H7 (cell line): ENCODE measurements at places on chromosomes 5 and 9. TPM values are rescaled to one million over a fixed set of nuclear protein-coding genes. Genes with fewer than 3 reads are reported as not detected.
A peak's percentile ranks its signal among the peaks of the same experiment; 100 is the strongest.

DNA sequence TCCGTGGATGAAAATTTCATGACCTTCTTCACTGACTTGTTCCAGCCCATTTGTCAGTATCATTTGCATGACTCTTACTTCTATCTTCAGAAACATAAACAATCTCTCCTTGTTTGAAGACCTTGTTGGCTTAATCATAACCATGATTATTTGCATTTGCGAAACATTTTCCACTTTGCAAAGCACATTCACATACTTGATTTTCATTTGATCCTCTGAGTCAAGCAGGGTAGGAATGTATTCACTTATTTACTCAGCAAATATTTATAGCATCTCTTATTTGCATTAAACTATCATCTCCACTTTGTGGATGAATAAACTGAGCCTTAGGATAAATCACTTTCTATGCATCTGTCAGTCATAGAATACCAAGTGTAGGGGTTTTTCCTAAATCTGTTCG lies 343.0 kb upstream of the SGCD start:
- DNase-seq = no peak

DNA sequence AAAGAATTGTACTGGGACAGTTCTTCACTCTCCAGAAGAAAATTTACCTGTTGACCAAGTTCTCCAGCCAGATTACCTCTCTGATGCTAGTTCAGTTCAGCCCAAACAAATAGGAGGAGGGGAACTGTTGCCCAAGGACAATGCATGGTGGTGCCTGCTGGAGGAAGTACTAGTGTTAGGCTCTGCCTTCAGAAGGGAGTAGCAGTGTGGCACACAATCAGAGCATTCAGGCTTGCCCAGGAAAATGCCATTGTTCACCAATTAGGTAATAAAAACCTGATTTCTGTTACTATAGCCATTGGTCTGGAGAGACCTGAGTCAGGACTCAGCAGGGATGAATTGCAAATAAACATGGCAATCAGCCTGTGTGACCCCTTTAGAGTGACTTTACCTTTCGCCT lies 720.8 kb upstream of the ZNF608 start:
- no peak for DNase-seq

CCDC192 gene
- 0.24 and 1.1 TPM in 2 replicates for total RNA-seq

- DNase-seq = no peak
These were observed 164.6 kb upstream of the PPP1R2B start for GRCh38 chr5:156685481-156685880.

DNA sequence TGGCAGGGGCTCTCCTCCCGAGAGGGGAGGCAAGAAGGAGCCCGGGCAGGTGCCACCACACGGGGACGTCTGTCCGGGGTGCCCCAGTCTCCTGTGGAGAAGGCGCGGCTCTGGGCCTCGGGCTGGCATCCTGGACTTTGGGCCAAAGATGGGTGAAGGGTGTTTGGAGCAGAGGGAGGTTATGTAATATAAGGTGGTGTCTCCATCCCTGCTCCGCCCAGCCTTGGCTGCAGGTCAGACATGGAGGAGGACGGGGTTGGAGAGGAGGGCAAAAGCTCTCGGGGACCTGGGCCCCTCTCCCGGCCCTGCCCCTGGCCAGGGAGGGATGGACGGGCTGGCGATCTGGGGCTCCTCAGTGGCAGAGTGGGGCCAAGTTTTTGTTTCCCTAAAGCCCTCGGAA lies 1.2 kb upstream of the SOHLH1 start:
- no peak for DNase-seq

DNA sequence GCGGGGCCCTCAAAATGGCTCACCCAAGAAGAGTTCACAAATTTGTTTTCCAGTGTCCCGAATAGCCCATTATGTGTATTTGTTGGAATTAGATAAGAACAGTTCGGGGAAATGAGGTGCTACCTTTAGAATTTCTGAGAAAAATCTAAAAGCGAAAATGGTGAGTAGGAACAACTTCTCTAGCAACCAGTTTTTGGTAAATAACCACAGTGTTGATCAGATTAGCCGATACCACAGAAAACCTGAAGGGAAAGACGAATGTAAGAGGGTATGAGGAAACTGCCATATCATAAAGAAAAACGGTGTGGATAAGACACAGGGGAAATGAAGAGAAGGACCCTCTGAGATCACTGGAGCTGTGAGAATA lies 31.0 kb downstream of the ADAM19 start:
- no peak for DNase-seq

DNA sequence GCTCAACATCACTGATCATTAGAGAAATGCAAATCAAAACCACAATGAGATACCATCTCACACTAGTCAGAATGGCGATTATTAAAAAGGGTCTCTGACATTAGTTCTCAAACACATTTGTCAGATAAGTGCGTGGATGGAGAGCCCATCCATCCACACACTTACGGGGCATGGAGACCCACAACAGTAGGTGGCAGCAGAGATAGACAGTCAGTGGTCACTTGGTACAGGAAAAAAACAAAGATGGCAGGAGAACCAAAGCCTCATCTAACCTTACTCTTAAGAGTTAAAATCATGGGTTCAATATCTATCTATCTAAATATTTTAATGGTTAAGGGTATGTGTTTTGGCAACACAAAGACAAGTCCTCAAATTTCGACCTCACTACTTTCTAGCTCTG lies 1378.7 kb upstream of the C9orf72 start:
- no peak for DNase-seq

PCDHA9 gene
- total RNA-seq = 0.03 TPM in 1 of 2 replicates, not detected in the other

GRCh38 chr9:136567651-136568287 lies 21.9 kb upstream of the NOTCH1 start:
- DNase-seq = peak; percentile 88

GRCh38 chr5:38534156-38534453 lies 22.3 kb downstream of the LIFR start:
- no peak for DNase-seq

- no peak for DNase-seq
These were observed 6.7 kb upstream of the FYB1 start for GRCh38 chr5:39226100-39226451.

CFAP157 gene
- not detected in 2 replicates for total RNA-seq

- no peak for DNase-seq
These were observed 40.1 kb downstream of the GRIA1 start for GRCh38 chr5:153530357-153531143.

QRFP gene
- total RNA-seq = not detected in 2 replicates

FLT4 gene
- total RNA-seq = 7.2 and 13.8 TPM in 2 replicates

- no peak for DNase-seq
These were observed 14.5 kb upstream of the OTULIN start for GRCh38 chr5:14650052-14650451.

GRCh38 chr5:90479611-90480385 lies 5.1 kb downstream of the POLR3G start:
- DNase-seq = no peak

- no peak for DNase-seq
These were observed 103.8 kb upstream of the SLC1A3 start for GRCh38 chr5:36502608-36503007.

SLC6A18 gene
- not detected in 2 replicates for total RNA-seq

DNA sequence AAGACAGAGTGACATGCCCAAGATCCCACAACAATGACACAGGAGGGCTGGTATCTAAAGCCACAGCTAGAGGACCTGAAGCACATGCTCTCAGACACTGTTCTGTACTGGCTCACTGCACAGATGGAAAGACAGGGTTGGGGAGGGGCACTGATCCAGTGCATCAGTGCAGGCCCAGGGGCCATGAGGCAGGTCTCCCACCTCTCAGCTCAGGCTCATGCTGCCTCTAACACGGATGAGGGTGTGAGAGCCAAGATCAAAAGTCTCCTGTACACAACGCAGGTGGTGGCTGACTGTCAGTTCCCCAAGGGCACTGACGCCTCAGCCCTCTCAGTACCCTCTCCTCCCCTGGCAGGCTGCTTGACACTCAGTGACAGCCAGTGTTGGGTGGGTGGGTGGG lies 10.9 kb downstream of the RAPGEF1 start:
- DNase-seq = no peak

DNA sequence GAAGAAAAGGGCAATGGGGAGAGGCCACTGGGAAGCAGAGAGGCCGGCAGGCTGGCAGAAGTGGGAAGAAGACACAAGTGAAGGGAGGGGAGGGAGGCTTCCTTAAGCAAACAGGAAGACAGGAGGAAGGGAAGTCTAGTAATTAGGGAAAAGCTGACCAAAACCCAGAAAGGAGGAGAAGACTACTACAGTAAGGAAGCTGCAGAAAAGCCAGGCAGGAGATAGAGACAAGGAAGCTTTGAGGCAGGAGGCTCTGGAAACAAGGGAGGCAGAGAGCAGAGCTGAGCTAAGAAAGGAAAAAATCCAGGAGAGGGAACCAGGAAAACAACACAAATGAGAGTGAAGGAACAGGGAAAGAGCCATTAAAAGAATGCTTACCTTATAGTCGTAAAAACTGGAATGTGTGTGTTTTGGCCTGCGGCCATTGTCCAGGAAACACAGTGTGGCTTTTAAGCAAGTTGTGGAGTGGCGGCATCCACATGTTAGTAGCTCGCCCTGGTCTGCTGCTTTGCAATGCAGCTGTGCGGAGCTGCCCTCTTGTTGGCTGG lies 317.1 kb upstream of the CLINT1 start:
- no peak for DNase-seq

- no peak for DNase-seq
These were observed 668 bp downstream of the RANBP3L start for GRCh38 chr5:36300927-36301540.

DNA sequence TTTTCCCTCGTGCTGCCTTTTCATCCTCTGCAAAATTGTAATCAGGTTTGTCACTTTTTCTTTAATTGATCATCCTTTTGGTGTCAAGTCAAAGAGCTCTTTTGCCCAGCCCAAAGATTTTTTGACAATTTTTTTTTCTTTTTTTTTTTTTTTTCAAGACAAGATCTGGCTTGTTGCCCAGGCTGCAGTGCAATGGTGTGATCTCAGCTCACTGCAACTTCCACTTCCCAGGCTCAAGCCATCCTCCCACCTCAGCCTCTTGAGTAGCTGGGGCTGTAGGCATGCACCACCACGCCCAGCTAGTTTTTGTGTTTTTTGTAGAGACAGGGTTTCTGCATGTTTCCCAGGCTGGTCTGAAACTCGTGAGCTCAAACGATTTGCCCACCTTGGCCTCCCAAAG lies 36.7 kb downstream of the CDK7 start:
- no peak for DNase-seq

DNA sequence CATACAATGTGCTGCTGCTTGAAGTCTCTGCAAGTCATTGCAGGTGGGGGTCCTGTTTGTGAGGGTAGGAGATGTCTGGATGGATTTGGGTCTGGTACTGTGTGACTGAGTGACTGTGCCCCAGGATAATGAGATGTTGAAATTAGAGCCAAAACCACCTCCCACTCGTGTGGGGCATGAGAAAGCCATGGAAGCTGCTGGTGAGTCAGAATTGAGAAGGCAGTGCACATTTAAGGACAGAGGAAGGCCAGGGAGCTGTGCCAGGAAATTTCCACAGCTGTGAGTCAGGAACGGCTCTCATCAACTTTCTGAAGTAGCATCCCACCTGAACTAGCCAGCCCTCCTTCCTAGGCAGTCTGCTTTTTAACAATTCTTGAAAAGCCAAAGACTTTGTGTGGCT lies 229.8 kb downstream of the DRD1 start:
- no peak for DNase-seq

GABRA6 gene
- not detected in 2 replicates for total RNA-seq

ENTR1 gene
- 116 and 141 TPM in 2 replicates for total RNA-seq

GRCh38 chr9:114616684-114617520 lies 5.8 kb downstream of the TMEM268 start:
- DNase-seq = no peak

AK6 gene
- total RNA-seq = 34.2 and 52.3 TPM in 2 replicates

DNA sequence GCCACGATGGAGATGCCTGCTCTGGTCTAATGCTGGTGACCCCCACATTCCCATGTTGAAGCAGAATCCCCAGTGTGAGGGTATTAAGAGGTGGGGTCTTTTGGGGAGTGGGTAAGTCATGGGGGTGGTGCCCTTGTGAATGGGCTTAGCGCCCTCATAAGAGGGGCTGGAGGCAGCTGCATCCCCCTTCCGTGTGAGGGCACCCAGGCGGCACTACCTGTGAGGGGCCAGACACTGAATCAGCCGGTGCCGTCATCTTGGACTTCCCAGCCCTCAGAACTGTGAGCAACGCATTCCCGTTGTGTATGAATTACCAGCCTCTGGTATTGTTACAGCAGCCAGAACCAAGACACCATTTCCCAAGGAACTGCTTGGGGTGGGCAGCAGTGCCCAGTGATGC lies 27.0 kb upstream of the RNF130 start:
- DNase-seq = no peak

GRCh38 chr9:38226491-38226951 lies 157.5 kb upstream of the SHB start:
- peak; percentile 73 for DNase-seq
